ENCODE measurements at places on chromosomes 3 and 15. TPM values are rescaled to one million over a fixed set of nuclear protein-coding genes. Genes with fewer than 3 reads are reported as not detected.

GRCh38 chr3:47324278-47324865 lies 41.6 kb downstream of the KLHL18 start:
- no peak overlapping the region for H3K4me3 ChIP-seq
- H3K36me3 ChIP-seq, result peaks cover 25% of the 10 kb centered on the region
- no peak overlapping the region for H3K27ac ChIP-seq
- H3K4me1 ChIP-seq, result no peaks in the 10 kb centered on the region
- no peaks in the 10 kb centered on the region for H3K27me3 ChIP-seq

- H3K4me1 ChIP-seq, result peaks cover 35% of the 10 kb centered on the region
- no peak for DNase-seq
- H3K36me3 ChIP-seq, result no peaks in the 10 kb centered on the region
- H3K27me3 ChIP-seq, result no peaks in the 10 kb centered on the region
- H3K4me3 ChIP-seq, result peak overlapping the region; percentile 32
- peak overlapping the region; percentile 85 for H3K27ac ChIP-seq
These were observed 129.1 kb upstream of the SMAD3 start for GRCh38 chr15:66936109-66936860.

The LIPH gene
- total RNA-seq, result 11.3 TPM

The RHCG gene
- 2,342 TPM for total RNA-seq

The INSYN1 gene
- total RNA-seq, result 0.38 TPM

DNA sequence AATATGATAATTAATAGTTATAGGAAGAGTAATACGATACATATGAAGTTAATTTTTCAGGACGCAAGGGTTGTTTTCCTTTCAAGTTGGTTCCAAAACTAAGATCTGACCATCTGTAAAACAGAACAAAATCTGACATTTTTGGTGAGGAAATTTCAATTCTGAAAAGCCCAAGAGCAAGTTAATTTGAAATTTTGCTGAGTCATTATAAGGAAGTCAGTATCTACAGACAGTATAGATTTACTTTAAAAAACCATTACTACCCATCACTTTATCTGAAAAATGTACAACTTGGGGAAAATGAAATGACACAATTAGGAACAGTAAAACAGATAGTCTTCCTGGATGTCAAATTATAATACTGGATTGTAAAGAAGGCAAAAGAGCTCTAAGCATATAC lies 12.5 kb downstream of the INTS14 start:
- no peaks in the 10 kb centered on the region for H3K4me1 ChIP-seq
- H3K27me3 ChIP-seq, result no peaks in the 10 kb centered on the region
- H3K36me3 ChIP-seq, result peaks cover 100% of the 10 kb centered on the region
- H3K27ac ChIP-seq, result no peak overlapping the region

The CIB2 gene
- 1.7 TPM for total RNA-seq

DNA sequence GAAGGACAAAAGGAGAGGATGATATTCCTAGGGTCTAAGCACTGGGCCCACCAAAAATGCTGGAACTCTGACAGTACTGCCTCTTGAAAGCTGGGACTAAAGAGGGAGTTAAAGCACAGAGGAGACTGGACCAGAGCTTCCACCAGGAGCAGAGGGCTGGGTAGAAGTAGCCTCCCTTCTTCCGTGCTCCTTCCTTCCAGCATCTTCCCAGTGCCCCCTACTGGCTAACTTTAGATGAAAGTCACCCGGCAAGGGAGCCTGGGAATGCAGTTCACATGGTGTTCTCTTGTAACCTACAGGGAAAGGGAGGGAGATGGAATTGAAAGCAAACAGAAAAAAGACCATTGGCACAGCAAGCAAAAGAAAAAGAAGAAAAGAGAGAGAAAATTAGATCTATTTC lies 106.1 kb upstream of the COL8A1 start:
- no peak overlapping the region for H3K27ac ChIP-seq
- no peak for DNase-seq
- no peaks in the 10 kb centered on the region for H3K27me3 ChIP-seq
- no peaks in the 10 kb centered on the region for H3K4me1 ChIP-seq

- DNase-seq, result no peak
- no peaks in the 10 kb centered on the region for H3K36me3 ChIP-seq
- H3K27me3 ChIP-seq, result no peaks in the 10 kb centered on the region
- no peak overlapping the region for H3K4me3 ChIP-seq
These were observed 726.5 kb upstream of the NECTIN3 start for GRCh38 chr3:110344897-110345767.

DNA sequence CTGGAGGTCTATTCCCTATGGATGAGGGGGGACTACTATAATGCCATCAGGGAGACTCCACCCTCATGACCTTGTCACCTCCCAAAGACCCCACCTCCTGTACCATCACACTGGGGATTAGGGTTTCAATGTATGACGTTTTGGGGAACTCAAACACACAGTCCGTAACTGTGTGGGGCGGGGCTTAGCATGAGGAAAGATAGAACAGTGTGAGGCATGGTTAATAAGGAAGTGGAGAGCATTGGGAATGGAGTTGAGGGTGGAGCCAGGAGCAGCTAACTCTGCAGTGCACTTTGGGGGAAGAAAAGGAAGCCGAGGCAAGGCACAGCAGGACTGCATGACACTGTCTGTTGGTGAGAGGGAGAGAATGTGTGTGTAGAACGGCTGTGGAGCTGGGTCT lies 90.9 kb upstream of the AGBL1 start:
- H3K27ac ChIP-seq, result no peak overlapping the region
- no peak overlapping the region for H3K4me3 ChIP-seq
- DNase-seq, result no peak
- H3K36me3 ChIP-seq, result no peaks in the 10 kb centered on the region

DNA sequence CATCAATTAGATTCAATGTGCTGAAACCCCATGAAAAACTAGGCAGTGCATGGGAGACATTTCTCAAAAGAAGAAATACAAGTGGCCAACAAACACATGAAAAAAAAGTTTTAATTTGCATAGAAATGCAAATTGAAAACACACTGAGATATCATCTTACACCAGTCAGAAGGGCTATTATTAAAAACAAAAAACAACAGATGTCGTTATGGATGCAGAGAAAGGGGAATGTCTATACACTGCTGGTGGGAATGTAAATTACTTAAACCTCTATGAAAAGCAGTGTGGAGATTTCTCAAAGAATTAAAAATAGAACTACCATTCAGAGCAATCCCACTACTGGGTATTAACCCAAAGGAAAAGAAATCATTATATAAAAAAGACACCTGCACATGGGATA lies 98.7 kb downstream of the CCNL1 start:
- H3K27me3 ChIP-seq, result no peaks in the 10 kb centered on the region
- H3K27ac ChIP-seq, result no peak overlapping the region
- no peak for DNase-seq
- H3K4me1 ChIP-seq, result no peaks in the 10 kb centered on the region
- H3K4me3 ChIP-seq, result no peak overlapping the region
- H3K36me3 ChIP-seq, result no peaks in the 10 kb centered on the region

The ANAPC13 gene
- total RNA-seq, result 38.7 TPM

GRCh38 chr3:52819936-52820335 lies 10.5 kb downstream of the ITIH4 start:
- peaks cover 17% of the 10 kb centered on the region for H3K36me3 ChIP-seq
- H3K4me3 ChIP-seq, result no peak overlapping the region
- no peaks in the 10 kb centered on the region for H3K4me1 ChIP-seq
- no peaks in the 10 kb centered on the region for H3K27me3 ChIP-seq
- no peak overlapping the region for H3K27ac ChIP-seq

DNA sequence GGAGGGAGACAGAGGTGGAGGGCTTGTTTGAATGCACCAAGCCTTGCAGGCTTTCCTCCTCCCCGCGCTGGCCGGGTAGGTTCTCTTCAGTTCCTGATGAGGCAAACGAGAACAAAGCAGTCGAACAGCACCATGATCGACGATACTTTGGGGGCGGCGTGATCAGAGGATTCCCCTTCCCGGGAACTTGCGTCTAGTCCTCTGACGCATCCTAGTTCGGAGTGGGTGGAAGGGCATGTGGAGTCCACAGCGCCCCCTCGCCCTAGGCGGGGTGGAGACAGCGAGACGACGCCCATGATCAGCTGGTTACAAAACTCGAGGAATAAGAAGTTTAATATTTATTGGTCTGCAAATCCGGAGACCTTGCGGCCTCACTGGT lies 452 bp upstream of the SV2B start:
- no peak overlapping the region for H3K27ac ChIP-seq
- no peaks in the 10 kb centered on the region for H3K27me3 ChIP-seq
- no peaks in the 10 kb centered on the region for H3K36me3 ChIP-seq
- peaks cover 25% of the 10 kb centered on the region for H3K4me1 ChIP-seq

DNA sequence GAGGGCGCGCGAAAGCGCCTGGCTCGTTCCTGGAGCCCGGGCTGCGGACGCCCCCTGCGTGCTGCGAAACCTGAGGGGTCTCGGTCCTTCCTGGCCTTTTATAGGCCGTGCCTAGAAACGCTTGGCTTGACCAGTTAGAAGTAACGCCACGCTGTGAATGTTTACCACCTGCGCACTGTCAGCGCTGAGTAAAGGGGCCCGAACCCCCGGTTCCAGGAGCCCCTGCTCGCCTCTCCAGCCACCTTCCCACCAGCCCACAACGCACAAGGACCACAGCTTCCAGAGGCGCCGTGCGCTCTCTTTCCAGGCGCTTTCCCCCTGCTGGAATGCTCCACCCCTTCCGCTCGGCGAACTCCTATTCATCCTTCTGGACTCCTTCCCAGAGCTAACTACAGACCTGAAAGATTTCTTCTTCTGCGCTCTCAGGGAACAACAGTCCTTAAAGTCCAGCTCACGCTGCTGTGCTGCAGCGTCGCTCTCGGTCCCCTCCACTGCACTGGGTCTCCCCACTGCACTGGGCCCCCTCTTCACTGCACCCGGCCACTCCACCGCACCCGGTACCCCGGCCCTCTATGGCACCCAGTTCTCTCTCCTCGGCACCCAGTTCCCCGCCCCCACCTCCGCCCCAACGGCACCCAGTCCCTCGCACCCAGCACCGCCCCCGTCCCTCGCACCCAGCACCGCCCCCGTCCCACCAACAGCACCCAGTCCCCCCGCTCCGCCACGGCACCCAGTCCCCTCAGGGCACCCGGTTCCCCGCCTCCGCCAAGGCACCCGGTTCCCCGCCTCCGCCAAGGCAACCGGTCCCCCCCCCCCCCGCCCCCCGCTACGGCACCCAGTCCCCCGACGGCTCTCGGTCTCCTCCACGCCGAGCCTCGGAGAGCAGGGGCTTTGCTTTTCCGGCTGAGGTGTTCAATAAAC lies 69.8 kb downstream of the SQOR start:
- H3K36me3 ChIP-seq, result no peaks in the 10 kb centered on the region
- H3K4me3 ChIP-seq, result peak overlapping the region; percentile 50
- DNase-seq, result no peak
- H3K27me3 ChIP-seq, result peaks cover 11% of the 10 kb centered on the region
- peaks cover 5% of the 10 kb centered on the region for H3K4me1 ChIP-seq

DNA sequence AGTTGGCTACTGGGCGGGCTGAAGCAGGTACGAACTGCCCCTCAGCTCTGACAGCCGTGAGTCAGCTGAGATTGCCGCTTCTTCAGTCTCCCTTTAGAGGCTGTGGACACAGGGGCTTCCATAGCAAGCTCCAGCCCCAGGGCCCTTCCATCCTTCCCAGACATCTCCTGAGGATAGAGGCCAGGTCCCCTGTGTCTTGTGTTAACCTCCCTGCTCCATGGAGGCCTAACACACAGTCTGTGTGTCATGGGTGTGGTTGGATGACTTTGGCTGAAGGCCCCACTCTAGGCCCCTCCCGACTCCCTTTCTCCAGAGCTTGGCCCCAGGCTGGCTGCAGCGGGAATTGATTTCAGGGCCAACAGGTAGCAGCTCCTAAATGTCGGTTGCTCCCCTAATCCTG lies 116.1 kb upstream of the TLE3 start:
- no peak overlapping the region for H3K4me3 ChIP-seq
- no peaks in the 10 kb centered on the region for H3K36me3 ChIP-seq
- no peaks in the 10 kb centered on the region for H3K4me1 ChIP-seq
- DNase-seq, result no peak
- no peaks in the 10 kb centered on the region for H3K27me3 ChIP-seq

GRCh38 chr3:190486908-190487607 lies 26.8 kb upstream of the IL1RAP start:
- H3K36me3 ChIP-seq, result no peaks in the 10 kb centered on the region
- no peak overlapping the region for H3K27ac ChIP-seq
- H3K4me3 ChIP-seq, result no peak overlapping the region
- peaks cover 5% of the 10 kb centered on the region for H3K4me1 ChIP-seq
- no peak for DNase-seq
- H3K27me3 ChIP-seq, result no peaks in the 10 kb centered on the region

DNA sequence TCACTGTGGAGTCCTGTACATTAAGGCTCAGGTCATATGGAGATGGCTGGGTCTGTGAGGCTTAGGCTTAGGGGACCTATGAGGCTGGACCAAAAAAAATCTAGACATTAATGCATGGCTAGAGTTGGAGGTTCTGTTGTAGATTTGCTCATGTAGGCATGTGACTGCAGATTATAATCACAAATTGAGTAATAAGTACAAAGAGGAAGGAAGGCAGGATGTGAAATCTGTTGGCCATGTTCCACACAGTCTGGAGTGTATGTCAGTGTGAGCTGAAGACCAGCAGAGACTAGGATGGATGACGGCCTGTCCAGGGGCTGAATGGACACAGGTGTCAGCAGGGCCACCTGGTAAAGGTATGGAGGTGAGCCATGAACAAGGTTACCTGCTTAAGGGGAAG lies at the start of gene ST3GAL6:
ST3GAL6 (plus strand) TSS at position 265 of the 400 bp plus-strand sequence. CDS start 5,101 bp downstream, outside the sequence.
- peak within 1 kb of the TSS; percentile 31 for H3K4me3 ChIP-seq
- DNase-seq, result peak; percentile 1
- H3K4me1 ChIP-seq, result no peaks in the 10 kb centered on the region

GRCh38 chr15:68405378-68406250 lies 26.3 kb downstream of the ITGA11 start:
- no peak overlapping the region for H3K27ac ChIP-seq
- H3K27me3 ChIP-seq, result no peaks in the 10 kb centered on the region
- H3K4me3 ChIP-seq, result no peak overlapping the region
- H3K4me1 ChIP-seq, result no peaks in the 10 kb centered on the region
- no peak for DNase-seq
- no peaks in the 10 kb centered on the region for H3K36me3 ChIP-seq

Data from esophagus squamous epithelium (tissue), 5 donors.